ENCODE measurements at places on chromosomes 1 and 21. TPM values are rescaled to one million over a fixed set of nuclear protein-coding genes. Genes with fewer than 3 reads are reported as not detected.

DNA sequence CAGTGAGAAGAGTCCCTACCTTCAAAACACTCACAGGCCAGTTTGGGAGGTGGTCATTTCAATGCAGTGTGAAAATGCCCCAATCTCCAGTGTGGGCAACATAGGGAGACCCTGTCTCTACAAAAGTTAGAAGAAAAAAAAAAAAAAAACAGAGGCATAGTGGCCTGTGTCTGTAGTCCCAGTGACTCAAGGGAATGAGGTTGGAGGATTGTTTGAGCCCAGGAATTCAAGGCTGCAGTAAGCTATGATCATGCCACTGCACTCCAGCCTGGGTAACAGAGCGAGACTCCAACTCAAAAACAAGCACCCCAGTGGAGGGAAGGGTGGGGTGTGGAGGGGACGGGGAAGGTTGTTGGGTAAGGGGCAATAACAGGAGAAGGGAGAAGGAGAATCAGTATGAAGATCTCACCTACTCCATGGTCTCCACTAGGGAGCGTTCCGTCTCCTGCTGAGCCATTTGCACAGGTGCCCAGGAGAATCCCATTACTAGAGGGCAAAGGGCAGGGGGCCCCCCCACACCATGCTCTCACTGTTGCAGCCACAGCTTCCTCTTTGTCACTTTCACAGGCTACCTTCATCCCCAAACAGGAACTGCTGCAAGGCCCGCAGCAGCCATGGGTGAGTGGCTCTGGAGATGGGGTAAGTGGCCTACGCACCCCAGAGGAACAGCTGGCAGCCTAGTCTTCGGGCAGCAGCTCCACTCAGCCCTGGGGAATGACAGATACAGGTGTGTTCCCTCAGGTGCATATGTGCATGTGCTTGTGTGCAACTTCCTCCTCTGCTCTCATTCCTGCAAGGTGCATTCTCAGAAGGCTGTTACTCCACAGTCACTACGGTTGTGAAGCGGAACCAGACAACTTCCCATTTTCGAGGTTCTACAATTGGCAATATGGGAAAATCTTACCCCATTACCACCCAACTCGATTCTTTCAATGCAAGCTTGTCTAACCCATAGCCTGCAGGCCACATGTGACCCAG lies 87.9 kb upstream of the LYST start:
- no peak for DNase-seq

Gene ZBED6
- 28.2 TPM for total RNA-seq

GRCh38 chr1:206821493-206821892 lies 43.9 kb upstream of the IL20 start:
- no peak for DNase-seq

Gene NTMT2
- total RNA-seq, result not detected

Gene RXFP4
- not detected for total RNA-seq

- DNase-seq, result no peak
Observed at GRCh38 chr1:42767510-42768000, 506 bp downstream of the C1orf50 start.

Gene SPRR1B
- total RNA-seq, result not detected

Gene IFNLR1
- total RNA-seq, result 0.11 TPM

Gene SH2D1B
- not detected for total RNA-seq

DNA sequence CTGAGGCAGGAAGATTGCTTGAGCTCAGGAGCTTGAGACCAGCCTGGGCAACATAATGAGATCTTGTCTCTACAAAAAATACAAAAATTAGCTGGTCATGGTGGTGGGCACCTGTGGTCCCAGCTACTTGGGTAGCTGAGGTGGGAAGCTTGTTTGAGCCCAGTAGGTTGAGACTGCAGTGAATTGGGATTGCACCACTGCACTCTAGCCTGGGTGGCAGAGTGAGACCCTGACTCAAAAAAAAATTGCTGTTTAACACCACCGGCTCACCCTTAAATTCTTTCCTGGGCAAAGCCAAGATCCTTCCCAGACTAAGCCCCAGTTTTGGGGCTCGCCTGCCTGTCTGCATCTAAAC lies 6.6 kb upstream of the NSUN4 start:
- DNase-seq, result no peak

Gene CD48
- total RNA-seq, result not detected

- no peak for DNase-seq
Observed at GRCh38 chr1:9875636-9876000, 34.5 kb downstream of the CTNNBIP1 start.

Gene AMY2A
- not detected for total RNA-seq

GRCh38 chr1:9180111-9180819 lies 51.4 kb upstream of the GPR157 start:
- DNase-seq, result no peak

- no peak for DNase-seq
Observed at GRCh38 chr21:21661741-21662140, 663.5 kb downstream of the NCAM2 start.

DNA sequence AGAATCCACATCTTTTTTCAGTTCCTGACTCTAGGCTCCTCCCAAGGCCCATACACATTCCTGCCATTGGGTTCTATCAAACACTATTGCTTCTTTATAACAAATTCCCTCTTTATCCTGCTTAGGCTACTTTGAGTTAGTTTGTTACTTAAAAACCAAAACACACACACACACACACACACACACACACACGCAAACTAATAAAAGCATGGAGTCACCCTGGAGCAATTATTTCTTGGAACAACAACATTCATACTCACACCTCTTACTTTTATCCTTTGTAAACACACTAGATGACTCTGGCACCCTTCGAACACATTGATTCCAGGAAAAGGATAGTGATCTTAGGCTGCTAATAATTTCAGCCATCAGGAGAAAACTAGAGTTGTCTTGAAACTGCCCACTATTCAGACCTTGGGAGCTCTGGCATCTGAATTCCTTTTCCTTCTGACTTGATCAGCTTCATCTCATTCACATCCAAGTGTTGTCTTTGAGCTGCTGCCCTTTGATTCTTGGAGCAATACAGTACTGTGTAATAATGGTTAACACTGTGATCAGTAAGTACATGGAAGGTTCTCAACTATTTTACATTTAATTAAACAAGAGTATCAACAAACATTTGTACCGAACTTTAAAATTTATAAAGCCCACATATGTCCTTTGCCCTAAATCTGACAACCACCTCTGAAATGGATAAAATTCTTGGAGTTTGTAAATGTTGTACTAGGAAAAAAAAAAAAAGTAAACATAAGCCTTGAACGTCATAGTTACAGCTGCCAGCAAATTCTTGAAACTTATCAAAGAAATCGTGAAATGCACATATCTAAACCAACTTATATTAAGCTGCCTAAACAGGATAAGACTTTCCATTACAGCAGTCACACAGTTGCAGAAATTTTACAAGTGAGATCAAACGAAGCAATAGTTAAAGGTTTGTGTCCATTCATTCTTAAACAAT lies 2.8 kb upstream of the SEC22B start:
- no peak for DNase-seq

- no peak for DNase-seq
Observed at GRCh38 chr1:228393268-228393701, 13.3 kb downstream of the TRIM11 start.

Gene PRAMEF2
- not detected for total RNA-seq

GRCh38 chr1:151540982-151541377 lies 871 bp downstream of the TUFT1 start:
- DNase-seq, result peak; percentile 5

GRCh38 chr1:156766298-156767100 lies 836 bp upstream of the PRCC start:
- no peak for DNase-seq

- DNase-seq, result no peak
Observed at GRCh38 chr1:182003953-182004586, 57.4 kb downstream of the ZNF648 start.

Gene DONSON
- total RNA-seq, result 30.9 TPM

GRCh38 chr1:117670976-117671780 lies 65.3 kb downstream of the TENT5C start:
- no peak for DNase-seq

All from neural crest cell (in vitro differentiated cells).